ENCODE measurements at places on chromosomes 12 and 14. TPM values are rescaled to one million over a fixed set of nuclear protein-coding genes. Genes with fewer than 3 reads are reported as not detected.

The BRI3BP gene
- total RNA-seq: 22.1 TPM

The CARMIL3 gene
- total RNA-seq: 0.45 TPM

The RFX4 gene
- not detected for total RNA-seq

The SYNDIG1L gene
- not detected for total RNA-seq

The SPX gene
- 4.0 TPM for total RNA-seq

The CIDEB gene
- 0.22 TPM for total RNA-seq

The PPP4R4 gene
- 0.29 TPM for total RNA-seq

The PLEKHG7 gene
- total RNA-seq: not detected

The PTHLH gene
- total RNA-seq: 13.2 TPM

The ADCY6 gene
- total RNA-seq: 9.9 TPM

The KRT77 gene
- total RNA-seq: not detected

The SRRM4 gene
- total RNA-seq: not detected

The PEBP1 gene
- 286 TPM for total RNA-seq

The TRIP11 gene
- total RNA-seq: 5.9 TPM

The TAS2R7 gene
- total RNA-seq: not detected

The NTF3 gene
- total RNA-seq: not detected

The OR6C2 gene
- total RNA-seq: not detected

The TMEM63C gene
- 5.4 TPM for total RNA-seq

The GALNT8 gene
- total RNA-seq: not detected

The ITGB7 gene
- 0.58 TPM for total RNA-seq

The KRT3 gene
- total RNA-seq: 0.03 TPM

The GPR65 gene
- not detected for total RNA-seq

The AMDHD1 gene
- total RNA-seq: 3.0 TPM

The AICDA gene
- 0.15 TPM for total RNA-seq

The SAMD15 gene
- 2.5 TPM for total RNA-seq

The SH2B3 gene
- total RNA-seq: 5.1 TPM

The CISTR gene
- not detected for total RNA-seq

The LGR5 gene
- total RNA-seq: not detected

The COCH gene
- total RNA-seq: 25.2 TPM

The C2CD5 gene
- total RNA-seq: 13.4 TPM
